ENCODE measurements at places on chromosomes 11 and 22.

DNA sequence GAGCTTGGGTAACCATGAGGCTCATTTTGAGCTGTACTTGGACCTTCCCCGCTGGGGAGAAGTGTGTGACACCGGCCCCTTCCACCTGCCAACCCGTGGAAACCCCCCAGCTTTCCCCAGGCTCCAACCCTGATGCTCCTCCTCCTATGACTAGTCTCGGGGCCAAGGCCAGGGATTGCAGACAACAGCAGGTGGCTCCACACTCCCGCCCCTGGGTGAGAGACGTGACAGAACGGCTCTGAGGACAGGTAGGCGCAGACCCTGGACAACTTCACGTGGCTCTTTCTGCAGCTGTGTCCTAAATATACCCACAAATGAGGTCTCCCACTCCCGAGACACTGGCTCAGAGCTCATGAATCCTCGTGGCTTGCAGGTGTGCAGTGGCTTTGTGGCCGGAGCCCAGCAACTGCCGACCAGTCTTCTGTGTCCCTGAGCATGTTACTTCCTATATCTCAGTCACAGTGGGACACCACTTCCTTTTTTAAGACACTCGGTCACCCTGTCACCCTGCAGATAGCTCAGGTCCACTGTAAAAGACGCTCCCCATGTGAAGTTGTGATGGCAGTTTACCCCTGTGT, 55.2 kb downstream of the NECTIN1 start:
- no peak for DNase-seq

DNA sequence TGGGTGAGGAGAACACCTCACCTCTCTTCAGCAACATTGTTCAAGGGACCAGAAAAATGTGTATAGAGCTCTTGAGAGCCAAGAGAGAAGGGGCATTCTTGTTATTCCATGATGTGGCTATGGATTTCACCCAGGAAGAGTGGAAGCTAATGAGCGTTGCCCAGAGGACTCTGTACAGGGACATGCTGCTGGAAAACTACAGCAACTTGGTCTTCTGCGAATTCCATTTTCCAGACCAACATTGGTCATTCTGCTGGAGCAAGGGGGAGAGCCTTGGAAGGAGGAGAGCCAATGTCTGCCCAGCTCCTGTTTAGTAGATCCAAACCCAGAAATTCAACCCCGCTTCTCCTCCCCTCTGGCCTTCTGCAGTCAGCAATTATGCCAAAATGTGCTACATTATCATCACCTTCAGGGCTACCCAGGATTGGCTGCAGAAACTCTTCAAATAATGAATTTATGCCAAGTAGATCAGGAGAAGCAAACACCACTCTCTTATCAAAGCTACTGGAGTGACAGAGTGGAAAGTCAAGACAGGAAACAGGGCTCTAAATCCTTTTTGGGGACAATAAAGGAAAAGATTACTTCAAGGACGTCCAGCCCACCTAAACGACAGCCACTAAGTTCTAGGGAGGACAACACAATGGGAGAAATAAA, 707.5 kb upstream of the LUZP2 start:
- no peak for DNase-seq

DNA sequence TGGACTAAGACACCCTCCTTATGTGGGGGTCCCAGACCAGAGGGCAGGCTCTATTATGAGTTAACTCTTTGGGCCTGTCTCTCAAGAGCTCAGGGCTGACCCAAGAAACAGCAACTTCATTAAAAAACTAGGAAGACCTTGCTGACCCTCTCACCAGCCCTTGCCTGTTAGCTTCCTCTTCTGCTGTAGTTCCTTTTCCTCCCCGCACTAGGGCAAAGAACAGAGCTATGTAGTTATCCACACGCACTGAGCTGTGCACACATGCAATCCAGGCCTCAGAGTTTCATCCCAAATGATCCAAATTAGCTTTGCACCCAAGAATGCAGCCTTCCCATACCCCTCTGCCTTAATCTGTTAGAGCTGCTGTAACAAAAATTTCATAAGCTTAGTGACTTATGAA, 539.6 kb upstream of the CADM1 start:
- no peak for DNase-seq

GRCh38 chr11:119671051-119671450, 57.9 kb downstream of the NECTIN1 start:
- no peak for DNase-seq

DNA sequence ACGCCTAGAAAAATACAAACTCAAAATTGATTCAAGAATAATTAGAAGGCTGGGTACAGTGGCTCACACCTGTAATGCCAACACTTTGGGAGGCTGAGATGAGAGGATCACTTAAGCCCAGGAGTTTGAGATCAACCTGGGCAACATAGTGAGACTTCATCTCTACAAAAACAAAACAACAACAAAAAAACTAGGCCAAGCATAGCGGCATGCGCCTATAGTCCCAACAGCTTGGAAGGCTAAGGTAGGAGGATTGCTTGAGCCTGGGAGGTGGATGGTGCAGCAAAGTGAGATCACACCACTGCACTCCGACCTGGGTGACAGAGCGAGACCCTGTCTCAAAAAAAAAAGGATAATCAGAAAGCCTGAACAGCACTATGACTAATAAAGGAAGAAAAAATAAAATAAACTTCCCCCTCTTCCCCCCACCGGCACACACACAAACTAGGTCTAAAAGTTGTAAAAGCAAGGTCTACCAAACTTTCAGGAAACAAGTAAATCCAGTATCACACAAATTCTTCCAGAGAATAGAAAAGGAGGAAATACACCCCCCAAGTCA, 35.8 kb downstream of the RRAS2 start:
- no peak for DNase-seq

DNA sequence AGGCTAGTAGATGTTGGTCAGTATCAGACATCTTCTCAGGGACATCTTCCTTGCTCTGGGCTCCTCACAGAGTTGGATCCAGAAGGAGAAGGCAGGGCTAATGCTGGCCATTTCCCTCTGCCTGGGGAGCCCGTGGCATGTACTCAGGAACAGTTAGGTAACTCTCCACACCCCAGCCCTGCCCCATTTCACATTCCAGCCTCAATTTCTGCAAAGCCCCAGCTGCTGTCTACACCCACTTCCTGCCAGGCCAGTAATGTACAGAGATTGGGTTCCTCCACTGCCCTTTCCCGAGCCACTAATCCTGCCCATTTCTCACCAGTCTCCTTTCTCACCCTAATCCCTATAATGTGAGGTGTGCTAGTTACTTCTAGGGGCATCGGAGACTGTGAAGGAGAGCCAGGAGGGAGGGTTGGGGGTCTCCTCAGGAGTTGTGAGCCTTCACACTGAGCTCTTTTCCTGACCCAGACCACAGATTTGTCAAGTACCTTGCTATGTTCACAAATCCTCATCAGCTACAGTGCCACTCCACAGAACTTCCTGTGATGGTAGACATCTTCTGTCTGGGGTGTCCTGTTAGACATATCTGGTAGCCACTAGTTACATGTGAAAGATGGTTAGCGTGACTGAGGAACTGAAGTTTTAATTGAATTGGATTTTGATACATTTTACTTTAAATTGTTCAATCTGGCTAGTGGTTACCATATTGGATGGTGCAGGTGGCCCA, 1.3 kb upstream of the SEC14L3 start:
- no peak for DNase-seq

DNA sequence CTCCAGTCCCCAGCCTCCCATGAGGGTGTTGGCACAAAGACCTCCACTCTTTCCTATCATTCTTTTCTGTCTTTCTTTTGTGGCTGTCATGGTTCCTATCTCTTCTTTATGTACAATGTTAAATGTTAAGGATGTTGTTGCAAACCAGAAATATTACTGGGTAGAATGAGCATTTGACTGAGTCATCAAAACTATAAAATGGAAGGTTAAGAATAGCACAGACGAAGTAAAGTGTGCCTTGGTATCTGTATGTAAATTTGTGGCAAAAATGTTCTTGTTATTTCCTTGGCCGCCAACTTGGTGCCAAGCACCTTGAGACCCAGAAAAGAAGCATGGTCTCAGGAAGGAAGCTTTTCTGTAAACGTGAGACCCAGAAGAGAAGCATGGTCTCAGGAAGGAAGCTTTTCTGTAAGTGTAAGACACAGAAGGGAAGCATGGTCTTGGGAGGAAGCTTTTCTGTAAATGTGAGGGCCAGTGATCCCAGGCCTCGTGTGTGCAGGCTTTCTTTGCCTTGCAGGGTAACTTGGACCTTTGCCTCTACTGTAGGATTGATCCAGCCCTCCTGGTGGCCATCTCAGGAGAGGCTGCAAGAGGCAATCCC, 6.7 kb upstream of the PKP3 start:
- no peak for DNase-seq

- no peak for DNase-seq
Observed at GRCh38 chr22:21837248-21837979, 30.0 kb downstream of the MAPK1 start.

GRCh38 chr22:31083377-31083768, 2.3 kb downstream of the SMTN start:
- DNase-seq: no peak

- DNase-seq: no peak
Observed at GRCh38 chr11:118263695-118264568, at the start of gene MPZL2. Gene MPZL2 (minus strand): TSS chr11:118264297. CDS start chr11:118264153, 144 bp downstream.

Data from NCI-H2171 (cell line).